Globus pallidus (tissue), 1 donor: ENCODE measurements at places on chromosomes 5 and 9.

DNA sequence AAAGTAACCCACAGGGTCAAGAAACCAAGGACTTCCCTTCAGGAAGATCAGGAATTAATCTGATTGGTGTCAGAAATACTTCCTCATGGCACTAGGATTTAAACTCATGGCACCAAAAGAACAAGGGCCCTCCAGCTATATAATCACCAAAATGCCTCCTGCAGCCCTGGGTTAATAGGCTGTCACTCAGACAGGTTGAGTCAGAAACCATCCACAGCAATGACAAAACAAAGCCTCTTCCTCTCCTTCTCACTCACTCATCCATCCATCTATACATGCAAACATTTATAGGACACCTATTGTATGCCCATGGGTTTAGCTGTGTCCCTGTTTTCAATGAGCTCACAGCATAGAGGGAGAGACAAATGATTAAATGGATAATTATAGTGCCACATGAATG, 62.5 kb upstream of the SPOCK1 start:
- no peak for DNase-seq

DNA sequence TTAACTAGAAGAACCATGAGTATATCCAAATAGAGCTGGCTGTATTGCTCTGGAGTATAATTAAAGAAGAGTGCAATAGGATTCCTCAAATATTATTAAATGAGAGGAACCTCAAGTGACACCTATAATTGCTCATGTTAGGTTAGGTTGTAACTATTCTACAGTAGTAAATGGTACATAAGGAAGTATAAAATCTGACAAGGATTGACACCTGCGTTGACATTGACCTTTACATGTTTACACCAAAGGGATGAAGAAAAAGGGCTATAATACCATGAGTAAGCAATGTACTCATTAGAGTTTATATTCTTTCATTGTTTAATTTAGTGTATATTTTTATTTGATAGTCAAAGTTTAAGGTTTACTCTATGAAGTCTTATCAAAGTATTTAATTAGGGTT, 48.9 kb downstream of the SLC12A2 start:
- no peak for DNase-seq

- DNase-seq: no peak
Measured at GRCh38 chr9:73230251-73230650, 78.6 kb downstream of the ANXA1 start.

DNA sequence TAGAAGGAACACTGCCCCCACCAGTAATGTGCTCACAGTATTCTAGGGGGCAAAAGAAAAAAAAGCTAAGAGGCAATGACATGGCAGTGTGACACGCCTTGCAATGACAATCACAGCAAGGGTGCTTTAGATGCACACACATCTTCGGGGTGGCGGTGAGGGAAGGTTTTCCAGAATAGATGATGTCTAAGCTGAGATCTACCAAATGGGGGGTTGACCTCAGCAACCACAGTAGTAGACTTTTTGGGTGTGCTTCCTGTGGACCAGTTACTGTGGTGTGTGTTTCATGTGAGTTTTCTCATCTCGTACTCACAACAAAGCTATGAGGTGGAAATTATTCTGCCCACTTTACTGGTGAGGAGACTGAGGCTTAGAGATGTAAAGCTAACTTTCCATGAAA, 10.2 kb upstream of the IL12B start:
- DNase-seq: no peak

- peak; percentile 98 for DNase-seq
Measured at GRCh38 chr9:112379177-112380101, 469 bp upstream of the HSDL2 start.

DNA sequence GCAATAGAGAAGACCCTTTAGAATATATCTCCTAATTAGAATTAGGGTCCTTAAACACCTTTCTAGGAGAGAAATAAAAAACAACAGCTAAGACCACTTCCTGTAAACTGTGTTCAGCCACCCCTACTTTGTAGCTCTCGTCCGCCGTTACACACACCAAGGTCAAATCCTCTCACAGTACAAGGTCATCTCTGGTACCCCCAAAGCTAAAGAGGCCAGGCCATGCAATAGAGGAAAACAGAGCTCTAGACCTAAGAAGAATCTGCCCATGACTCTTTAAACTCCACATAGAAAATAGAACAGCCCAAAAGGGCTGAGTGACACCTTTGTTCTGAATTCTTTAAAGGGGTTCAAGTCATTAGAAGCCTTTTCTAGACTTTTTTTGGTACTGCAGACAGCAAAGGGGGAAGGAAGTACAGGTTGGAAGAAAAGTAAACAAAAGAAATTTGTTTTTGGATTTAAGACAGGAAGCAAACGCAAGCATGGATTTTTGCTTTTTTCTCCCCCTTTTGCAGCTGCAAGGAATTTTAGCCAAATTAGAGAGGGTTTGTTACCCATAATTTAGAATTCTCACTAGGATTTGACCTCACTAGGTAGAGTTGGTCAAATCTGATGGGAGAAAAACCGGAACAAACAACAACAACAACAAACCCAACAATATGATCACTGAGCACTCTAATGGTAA, 13.4 kb upstream of the FANCC start:
- DNase-seq: no peak

- no peak for DNase-seq
Measured at GRCh38 chr9:16708656-16709435, 161.6 kb downstream of the BNC2 start.

GRCh38 chr9:71678999-71679398, 89.3 kb downstream of the CEMIP2 start:
- no peak for DNase-seq

GRCh38 chr5:172293054-172293744, 9.6 kb upstream of the UBTD2 start:
- DNase-seq: peak; percentile 84

DNA sequence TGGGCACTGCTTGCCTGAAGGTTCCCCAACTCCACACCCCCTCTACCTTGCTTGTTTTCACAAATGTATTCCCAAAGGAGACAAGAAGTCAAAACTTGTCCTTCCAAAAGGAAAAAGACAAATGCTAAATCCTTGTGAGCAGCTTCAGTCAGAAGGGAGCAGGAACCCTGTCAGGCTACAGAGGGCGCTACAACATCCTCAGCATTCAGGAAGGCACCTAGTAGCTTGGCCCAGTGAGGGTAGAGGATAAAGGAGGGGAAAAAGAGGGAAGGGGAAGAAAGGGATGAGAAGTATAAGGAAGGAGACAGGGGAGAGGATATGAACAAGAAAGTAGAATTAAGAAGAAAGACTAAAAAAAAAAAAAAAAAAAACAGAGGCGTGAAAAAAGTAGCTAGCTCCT, 97.5 kb downstream of the MLLT3 start:
- DNase-seq: no peak

DNA sequence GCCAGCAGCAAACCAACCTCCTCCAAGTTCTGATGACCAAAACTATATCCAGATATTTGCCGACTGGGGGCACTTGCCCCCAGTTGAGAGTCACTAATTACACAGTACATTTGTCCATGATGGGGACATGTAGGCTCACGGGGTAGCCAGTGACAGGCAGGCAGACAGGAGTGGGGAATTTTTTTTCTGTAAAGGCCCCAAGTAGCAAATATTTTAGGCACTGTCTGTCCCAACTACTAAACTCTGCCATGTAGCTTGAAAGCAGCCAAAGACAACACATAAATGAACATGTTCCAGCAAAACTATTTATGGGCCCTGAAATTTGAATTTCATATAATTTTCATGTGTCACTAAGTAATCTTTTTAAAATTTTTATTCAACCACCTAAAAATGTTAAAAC, 80.7 kb downstream of the GRIA1 start:
- no peak for DNase-seq

- DNase-seq: no peak
Measured at GRCh38 chr5:69105996-69106906, 12.4 kb downstream of the SLC30A5 start.

DNA sequence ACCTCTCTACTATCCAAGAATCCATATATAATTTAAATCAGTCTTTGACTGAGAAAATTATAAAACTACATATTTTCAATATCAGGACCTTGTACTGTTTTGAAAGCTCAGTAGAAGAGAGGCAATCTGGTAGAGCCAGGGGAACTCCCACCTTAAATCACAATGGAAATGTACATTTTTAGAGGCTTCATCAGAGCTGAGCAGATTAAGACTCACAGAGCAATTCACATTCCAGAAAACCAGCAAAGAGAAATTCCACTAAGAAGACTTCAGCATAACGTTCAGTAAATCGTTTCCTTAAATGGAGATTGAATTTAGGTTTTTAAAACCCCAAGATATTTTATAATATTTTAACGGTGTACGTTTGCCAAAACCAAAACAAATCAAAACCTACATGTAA, 227.8 kb upstream of the TRPM3 start:
- DNase-seq: no peak

DNA sequence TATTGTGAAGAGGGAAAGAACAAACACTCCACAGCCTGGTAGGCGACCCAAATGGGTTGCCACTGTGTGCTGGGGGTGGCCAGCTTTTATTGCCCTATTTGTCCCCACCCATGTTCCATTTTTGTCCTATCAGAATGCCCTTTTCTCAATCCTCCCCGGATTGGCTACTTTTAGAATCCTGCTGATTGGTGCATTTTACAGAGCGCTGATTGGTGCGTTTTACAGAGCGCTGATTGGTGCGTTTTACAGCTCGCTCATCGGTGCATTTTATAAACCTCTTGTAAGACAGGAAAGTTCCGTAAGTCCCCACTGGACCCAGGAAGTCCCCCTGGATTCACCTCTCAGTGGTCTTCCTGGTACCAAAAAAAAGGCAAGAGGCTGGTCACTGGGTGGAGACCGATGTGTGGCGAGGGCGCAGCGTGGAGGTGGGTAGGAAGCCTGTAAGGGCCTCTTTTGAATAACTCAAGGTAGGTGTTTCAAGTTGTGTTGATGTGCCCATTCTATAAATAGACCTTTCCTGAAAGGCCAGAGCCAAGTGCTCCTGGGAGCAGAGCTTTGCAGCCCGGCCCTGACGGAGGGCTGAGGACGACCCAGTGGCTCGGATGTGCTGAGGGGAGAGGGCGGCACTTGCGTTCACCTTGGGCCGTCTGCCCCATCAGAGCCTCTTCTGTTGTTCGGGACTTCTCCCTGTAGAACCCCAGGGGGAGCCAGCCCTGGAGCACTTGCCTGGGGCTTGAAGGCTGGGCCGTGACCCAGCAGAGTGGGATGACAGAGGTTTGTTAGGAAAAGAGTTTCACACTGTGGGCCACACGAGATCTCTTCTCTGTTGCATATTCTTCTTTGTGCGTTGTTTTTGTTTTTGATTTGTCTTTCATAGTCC, 7.2 kb upstream of the GFPT2 start:
- no peak for DNase-seq

GRCh38 chr9:110129425-110129824, 78.5 kb downstream of the C9orf152 start:
- no peak for DNase-seq

GRCh38 chr9:3343671-3344070, 182.1 kb downstream of the RFX3 start:
- no peak for DNase-seq

DNA sequence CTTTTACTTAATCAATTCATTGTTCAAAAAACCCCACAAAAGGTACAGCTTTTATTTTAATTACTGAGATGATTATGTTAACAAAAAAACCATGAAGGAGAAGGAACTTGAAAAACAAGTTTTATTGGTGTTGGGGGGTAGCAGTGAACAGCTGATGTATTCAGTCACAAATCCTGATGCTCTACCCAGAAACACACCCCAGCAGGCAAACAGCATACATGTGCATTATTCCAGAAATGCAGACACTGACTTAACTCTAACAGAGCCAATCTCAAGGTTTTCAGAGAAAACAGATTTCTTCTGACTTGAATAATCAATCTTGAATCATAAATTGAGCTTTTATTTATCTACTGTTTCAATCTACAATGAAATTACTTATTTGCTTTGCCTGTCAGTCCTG, 175.2 kb downstream of the ZSWIM6 start:
- DNase-seq: no peak

DNA sequence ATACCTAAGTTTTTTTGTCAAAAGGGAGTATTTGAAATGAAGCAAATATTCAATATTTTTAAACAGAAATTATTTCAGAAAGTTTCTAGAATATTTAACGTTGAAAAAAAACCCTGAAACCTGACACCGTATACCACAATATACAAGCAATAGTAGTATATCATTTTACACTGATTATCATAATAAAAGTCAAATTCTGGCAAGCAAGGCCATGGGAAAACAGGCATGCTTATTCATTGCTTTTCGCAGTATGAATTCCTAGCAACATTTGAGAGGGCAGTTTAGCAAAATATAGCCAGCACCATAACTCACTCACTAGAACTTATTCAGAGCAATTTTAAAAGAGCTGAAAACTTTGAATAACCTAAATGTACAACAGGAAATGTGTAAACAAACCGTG, 46.1 kb downstream of the ERAP1 start:
- DNase-seq: no peak

DNA sequence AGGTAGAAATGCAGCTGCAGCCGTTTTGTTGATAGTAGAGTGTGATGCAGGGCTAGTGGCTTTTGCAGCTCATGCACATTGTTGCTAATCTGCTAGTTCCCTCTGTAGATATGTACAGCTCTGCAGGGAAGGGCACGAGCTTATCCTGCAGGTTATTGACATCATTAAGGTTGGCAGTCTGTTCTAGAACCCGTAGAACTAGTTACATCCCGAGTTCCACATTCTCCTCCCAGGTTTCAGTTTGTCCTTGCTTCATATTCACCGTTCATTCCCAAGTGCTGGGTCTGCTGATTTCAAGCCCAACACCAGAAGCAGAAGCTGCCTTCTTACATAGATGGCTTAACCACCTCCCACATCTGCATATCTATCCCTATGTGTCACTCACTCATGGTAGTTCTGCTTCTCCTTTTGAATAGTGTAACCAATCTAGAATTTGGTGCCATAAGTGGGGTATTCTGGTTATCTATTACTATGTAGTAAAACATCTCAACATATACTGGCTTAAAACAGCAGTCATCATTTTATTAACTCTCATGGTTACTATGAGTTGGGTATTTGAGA, 38.1 kb downstream of the CRHBP start:
- no peak for DNase-seq

- no peak for DNase-seq
Measured at GRCh38 chr5:119330367-119331183, 25.2 kb upstream of the TNFAIP8 start.

DNA sequence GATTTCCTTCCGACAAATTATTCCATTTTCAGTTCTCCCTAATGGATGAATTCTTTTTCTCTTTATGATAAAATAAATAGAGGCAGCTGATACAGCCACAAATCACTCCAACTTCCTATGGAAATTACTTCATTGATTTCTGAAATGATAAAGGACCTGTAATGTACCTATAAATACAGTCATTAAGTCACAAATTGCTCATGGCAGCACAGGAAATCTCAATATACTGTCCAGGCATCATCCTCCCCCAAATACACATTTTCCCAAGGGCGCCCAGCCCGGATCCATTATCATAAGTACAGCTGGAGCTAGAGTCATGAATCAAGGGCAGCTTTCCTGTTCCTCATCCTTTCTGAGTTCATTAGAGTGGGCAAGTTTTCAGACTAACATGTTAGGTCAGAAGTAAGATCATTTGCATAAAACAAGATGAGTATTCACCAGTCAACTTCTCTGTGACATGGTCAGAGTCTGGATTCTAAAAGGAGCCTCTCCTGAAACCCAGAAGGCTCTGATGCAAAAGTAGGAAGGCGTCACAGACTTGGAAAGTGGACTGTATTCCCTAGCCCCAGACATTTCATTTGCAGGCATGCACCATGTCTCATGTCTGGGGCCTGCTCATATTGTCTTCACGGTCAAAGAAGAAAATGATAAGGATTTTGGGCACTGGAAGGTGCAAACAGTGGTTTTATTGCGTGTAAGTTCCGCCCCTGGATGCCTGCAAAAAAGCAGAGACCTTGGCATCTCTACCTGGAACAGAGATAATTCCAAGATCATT, 383.2 kb downstream of the PLK2 start:
- DNase-seq: no peak
